CD14-positive monocyte (primary cell): ENCODE measurements at places on chromosomes 2 and 18.
A peak's percentile ranks its signal among the peaks of the same experiment; 100 is the strongest.

- peak; percentile 37 for DNase-seq
Observed at GRCh38 chr2:105749583-105750400, 5.1 kb downstream of the NCK2 start.

GRCh38 chr2:73290049-73290839, 3.1 kb downstream of the EGR4 start:
- no peak for DNase-seq

GRCh38 chr2:235026649-235027557, 75.1 kb downstream of the SH3BP4 start:
- no peak for DNase-seq

DNA sequence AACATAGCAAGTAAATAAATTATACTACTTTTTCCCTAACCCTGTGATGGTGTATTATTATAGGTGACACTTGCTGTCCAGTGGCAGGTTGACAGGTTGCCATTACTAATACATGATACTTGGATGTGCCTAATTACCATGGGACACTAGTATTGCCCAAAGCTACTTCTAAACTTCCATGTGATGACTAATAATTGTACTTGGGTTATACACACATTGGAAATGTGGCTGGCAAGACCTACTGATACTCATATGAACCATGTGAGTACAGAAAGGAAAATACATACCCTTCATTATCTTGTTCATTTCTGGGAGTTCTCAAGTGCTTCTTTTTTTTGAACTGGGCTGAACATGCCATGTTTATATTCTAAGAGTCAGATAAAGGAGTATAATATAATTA, 156.4 kb downstream of the IKZF2 start:
- no peak for DNase-seq

DNA sequence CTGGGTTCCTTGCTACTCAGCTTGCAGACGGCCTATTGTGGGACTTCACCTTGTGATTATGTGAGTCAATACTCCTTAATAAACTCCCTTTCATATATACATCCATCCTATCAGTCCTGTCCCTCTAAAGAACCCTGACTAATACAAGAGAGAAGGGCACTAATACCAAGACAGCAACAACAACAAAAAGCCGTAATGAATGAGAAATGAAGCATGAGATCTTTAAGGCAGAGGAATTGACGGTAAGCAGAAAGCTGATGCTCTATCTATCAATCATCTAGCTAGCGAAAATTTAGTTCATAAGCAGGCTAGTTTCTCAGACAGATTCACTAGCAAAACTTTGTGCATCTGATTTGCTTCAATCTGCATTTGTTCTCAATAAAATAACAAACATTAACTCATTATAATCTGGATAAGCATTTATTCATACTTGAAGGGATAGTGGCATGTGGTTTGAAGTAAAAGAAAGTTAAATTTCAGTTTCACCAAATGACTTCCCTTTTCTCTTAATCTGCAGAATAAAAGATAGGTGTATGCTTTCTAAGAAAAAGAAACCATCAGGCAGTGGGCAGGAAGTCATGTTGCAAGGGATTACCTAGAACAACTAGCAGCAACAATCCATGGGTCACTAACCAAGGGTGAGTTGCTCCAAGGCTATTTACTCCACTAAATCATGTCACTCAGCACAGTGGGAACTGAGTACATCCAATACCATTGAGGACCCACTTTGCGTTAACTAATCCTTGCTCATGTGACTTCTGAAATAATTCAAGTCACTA, 376.5 kb downstream of the TMEM182 start:
- no peak for DNase-seq

DNA sequence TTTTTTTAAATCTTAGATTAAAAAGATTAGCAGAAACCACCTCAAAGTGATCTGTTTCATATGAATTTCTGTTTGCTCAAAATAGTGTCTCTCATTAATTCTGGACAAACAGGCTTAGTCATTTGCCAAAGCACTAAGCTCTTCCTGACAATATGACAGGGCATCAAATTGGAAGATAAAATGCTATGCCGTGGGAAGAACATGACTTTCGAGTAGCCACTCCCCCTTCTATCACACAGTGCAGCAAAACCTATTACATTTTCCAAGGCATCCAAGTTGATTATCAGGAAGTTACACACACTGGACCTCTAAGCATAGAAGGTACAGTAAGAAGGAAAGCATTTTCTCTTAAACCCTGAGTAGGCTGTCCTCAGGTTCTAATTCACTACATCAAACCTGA, 89.5 kb downstream of the STK39 start:
- DNase-seq = no peak

DNA sequence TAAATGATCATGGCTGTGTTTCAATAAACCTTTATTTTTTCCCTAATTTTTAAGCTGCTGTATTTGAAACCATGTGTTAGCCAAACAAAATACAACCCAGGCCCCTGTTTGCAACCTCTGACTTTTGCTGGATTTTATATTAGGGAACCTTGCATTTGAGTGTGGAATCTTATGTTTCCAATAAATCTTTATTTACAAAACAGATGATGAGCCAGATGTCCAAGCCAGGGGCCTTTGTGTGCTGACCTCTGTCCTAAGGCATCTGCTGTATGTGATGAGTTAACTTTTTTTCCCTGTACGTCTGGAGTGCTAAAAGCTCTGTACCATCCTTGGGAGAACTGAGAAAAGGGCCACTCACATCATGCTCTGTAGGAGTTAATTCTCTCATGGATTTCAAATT, 162.9 kb downstream of the TRIB2 start:
- DNase-seq = no peak

DNA sequence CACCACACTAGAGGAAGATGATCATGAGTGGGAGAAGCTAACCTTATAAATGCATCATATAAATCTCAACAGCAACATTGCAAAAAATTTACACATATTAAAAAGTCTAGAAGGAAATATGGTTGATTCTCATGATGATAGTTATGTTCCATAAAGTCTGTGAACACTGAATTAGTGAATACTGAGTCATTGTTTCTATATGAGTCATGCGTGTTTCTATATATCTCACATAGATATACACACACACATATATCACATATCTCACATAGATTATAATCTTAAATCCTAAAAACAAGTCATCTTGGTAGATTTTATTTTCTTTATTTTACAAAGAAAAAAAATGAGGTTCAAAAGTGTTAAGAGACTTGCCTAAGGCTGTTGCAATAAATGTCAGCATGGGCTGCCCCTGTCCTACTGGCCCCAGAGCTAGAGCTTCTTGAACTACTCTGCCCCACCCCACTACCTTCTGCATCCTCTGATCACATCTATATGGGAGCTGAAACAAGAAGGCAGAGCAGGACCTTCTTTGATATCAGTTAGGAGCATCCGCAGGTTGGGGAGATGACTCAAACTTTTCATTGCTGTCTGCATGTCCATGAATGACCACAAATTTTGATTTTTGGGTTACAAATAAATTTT, 81.8 kb upstream of the ADAM23 start:
- DNase-seq = no peak

GRCh38 chr2:71802556-71802955, 345.1 kb downstream of the CYP26B1 start:
- DNase-seq = no peak

DNA sequence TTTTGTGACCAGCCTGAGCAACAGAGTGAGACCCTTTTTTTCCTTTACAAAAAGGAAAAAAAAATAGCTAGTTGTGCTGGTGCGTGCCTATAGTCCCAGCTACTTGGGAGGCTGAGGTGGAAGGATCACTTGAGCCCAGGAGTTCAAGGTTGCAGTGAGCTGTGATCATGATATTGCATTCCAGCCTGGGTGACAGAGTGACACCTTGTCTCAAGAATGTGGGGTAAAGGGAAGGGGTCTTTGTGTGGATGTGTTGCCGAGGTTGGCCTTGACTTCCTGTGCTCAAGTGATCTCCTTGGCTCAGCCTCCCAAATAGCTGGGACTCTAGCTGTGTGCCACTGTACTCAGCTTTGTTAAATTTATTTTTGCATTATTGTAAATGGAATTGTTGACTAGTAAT, 120.6 kb downstream of the ZNF407 start:
- DNase-seq = no peak

DNA sequence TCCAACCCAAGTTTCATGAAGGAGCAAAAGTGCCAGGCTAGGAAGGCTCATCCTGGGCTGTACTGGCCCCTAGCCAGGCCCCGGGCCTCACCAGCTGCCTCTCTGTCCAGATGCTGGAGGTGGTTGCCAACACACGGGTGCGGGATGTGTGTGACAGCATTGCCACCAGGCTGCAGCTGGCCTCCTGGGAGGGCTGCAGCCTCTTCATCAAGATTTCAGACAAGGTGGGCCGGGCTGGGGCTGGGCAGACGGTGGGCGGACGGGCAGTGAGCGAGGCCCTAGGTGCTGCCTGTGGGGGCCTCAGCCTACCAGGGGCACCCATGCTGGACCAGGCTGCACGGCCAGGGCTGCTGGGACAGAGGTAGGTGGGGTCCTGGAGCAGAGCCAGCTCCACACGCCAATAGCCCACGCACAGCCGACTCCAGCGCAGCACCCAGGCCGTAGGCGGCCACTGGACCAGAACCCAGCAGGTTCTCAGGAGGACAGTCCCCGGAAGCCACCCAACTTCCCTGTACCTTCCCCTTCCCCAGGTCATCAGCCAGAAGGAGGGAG, 11.8 kb upstream of the GPR17 start:
- no peak for DNase-seq

DNA sequence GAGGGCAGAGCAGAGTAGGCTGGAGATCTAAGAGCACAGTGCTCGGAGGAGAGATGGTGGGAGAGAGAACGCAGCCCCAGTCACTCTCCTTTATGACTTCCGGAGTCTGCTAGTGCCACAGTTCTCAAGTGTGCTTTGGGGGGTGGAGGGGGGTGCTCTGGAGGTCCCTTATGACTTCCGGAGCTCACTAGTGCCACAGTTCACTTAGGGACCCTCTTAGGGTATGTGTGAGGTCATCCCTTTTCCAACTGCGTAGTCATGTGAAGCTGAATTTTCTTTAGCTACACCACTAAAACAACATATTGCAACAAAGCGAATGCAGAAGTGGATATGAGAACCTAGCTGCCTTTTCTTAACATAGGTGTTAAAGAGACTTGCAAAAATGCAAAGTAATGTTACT, 153.7 kb upstream of the KCTD1 start:
- DNase-seq = no peak

DNA sequence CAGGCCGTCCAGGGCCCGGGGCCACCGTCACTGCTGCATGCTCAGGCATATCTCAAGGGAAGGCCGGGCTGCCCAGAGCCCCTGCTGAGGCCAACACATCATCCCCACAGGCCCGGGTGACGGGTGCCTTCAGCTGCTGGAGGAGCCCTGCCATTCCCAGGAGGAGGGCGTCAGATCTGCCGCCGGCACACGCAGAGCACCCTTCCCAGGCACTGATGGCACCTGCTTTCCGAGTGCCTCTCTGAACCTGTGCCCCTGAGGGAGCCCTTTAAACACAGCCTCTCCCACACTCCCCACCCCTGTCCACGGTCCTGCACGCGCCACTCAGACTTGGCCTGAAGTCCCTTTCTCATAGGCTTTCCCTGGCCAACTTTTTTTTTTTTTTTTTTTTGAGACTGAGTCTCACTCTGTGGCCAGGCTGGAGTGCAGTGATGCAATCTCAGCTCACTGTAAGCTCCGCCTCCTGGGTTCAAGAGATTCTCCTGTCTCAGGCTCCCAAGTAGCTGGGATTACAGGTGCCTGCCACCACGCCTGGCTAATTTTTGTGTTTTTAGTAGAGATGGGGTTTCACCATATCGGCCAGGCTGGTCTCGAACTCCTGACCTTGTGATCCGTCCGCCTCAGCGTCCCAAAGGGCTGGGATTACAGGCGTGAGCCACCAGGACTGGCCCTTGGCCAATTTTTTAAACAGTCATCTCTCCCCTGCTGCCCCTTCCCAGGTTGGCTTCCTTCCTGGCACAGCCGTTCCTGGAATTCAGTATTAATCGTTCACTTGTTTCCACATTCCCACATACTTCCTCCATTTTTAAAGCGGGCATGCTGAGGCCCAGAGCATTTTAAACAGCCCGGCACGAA, 211.7 kb downstream of the NDUFA10 start:
- DNase-seq = no peak

DNA sequence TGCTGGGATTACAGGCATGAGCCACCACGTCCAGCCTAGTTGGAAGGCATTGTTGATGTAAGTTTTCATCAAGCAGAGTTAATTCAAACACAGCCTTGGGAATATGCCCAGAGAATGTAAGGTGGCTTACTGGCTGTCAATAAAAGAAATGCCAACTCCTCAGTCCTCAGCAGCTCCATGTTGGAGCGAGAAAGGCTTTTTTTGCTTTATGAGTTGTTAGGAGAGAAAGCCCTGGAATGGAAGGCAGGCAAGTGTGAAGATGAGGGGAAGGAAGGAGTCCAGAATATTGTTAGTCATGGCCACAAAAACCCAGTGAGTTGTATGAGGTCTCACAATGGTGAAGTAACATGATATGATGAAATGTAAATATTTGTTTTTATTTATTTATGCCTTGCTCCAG, 57.1 kb downstream of the MAP4K4 start:
- peak; percentile 25 for DNase-seq

DNA sequence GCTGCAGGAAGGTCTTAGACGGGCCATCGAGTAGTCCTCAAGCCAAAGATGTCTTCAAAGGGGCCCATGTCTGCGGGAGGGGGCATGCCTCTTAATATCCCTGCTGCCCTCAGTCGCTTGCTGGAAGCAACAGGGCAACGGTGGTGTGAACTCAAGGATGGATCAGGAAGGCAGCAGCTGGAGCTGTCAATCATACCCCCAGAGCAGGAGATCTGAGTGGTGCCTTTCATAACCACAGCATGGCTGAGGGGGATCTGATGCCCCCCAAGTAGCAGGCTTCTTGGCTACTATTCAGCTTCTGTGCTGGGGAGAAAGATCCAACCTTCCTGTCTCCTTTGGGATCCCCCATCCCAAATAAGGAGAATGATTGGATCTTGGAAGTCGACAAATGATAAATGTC, 46.4 kb downstream of the INSIG2 start:
- no peak for DNase-seq

DNA sequence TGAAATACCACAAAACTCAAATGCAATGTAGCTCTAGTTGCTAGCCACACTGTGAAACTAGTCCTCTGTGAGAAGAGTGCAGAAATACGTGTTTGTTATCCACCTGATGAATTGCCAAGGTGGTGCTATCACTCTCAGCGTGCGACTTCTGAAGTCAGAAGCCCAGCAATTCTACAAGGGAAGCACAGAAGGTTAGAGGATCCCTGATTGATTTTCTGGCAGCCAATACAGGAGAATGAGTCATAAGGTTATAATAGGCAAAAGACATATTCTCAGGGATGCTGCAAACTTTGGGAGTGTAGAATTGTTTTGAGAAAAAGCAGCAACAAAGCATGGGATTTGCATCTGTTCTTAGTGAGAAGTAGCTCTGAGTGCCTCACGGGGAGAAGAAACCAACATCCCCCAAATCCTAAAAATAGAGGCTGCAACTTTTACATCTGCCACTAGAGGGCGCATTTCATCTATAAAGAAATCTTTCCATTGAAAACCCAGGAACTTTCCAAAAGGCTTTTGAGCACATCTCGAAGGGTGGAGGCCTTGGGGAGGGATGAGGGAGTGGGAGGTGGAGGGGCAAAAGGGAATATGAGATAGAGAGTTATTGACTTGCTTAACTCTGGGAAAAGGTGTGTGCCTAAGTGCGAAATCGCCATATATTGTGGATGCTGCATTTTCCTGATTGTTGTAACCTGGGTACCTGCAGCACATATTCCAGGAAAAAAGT, 78.0 kb downstream of the TMEM182 start:
- peak; percentile 23 for DNase-seq
